Activated CD4-positive, alpha-beta T cell treated with anti-CD3 and anti-CD28 coated beads, Interleukin-2, amount 50 U/mL, for 4 hours (primary cell): ENCODE measurements at places on chromosomes 3 and 15.

DNA sequence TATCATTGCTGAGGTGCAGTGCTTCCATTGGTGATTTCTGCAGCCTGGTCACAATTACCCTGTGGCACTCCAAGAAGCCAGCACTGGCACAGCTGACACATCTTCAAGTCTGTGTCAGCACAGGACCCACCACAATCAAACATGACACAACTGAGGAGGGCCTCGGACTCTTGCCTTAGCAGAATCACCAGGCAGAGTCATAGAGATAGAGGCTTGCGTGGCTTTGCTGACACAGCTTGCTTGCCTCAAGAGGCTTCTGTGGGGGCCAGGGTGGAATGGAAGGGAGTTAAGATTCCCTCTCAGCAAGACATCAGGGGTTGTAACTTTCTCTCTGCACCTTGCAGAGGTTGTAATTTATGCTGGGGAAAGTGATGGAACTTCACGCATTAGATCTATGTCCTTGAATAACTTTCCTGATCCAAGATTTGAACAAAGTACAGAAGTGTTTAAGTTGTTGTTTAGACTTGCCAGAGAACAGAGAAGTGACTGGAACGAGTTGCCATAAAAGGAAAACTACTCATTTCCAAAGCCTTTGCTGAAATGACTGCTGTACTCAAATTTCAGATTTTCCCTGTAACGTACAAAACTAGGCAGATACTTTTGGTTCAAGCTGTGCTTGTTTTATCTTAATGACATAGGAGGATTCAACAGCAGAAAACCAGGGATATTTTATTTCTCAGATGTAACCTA lies 170.7 kb downstream of the DIPK2A start:
- DNase-seq: no peak

GRCh38 chr3:169623971-169624370 lies 39.5 kb downstream of the MECOM start:
- no peak for DNase-seq

- no peak for DNase-seq
These were observed 17.2 kb downstream of the ARRDC4 start for GRCh38 chr15:97977734-97978133.

- DNase-seq: no peak
These were observed 474.0 kb downstream of the EPHB1 start for GRCh38 chr3:135268941-135269532.

DNA sequence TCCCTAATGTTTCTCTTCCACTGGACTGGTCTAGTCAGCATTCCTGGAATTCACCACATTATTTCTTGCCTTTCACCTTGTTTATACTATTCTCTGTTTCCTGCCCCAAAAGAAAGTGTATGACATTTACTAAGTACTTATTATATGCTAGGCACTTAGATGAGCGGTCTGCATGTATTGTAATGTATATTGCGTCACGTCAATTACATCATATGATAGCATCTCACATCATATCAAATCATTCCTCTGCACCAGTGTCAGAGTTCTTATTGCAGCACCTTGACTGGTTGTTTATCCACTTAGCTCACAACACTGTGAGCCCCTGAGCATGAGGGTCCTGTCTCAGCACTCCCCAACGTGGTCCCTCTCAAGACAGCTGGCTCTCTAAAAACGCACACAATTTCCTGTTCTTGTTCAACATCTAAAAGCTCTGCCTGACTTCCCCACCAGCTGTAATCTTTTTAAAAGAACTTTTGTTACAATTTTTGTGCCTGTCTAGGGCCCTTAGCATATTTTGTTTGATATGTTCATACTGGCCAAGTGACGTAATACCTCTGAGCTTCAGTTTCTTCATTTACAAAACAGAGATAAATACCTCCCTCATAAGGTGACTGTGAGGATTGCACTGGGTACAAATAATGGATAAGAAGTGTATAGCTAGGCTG lies 58.8 kb downstream of the ARHGAP31 start:
- DNase-seq: no peak

DNA sequence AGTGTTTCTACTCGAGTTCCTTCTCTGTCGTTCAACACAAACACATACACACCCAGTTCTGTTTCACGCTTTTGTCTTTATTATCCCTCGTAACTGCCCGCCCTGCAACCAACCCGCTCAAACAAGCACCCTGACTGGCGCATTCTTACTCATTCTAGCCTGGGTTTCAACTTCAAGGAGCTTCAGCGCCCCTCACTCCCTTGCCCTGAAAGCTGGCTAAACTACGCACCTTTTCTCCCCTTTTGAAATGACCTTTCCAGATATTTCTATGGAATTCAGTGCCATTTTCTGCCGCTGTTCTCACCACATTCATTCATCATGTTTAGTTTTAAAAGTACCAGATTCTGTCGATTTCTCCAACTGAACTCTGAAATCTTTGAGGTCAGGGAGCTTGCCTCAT lies 653 bp upstream of the MFSD1 start:
- DNase-seq: no peak

GRCh38 chr15:66774001-66774814 lies 72.2 kb downstream of the SMAD6 start:
- peak; percentile 30 for DNase-seq

DNA sequence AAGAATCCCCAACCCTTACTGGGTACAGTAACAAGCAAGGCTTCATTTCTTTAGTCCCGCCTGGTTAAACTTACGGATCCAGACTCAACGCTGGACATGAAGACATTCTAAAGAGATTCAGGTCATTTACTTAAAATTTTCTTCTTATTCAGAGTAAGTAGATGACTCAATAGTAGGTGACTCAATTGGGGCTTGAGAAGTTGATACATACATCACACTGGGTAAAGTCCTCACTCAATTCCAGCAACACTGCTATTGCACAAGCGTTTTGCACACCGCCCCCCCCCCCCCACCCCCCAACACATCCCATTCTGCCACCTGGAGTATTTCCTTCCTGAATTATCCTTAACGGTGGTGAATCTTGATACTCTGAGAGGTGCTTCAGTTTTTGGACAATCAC lies 610.0 kb downstream of the FOXP1 start:
- DNase-seq: no peak

GRCh38 chr3:109809513-109809912 lies 472.2 kb upstream of the DPPA4 start:
- no peak for DNase-seq

GRCh38 chr3:31137718-31138465 lies 243.4 kb upstream of the GADL1 start:
- no peak for DNase-seq

- no peak for DNase-seq
These were observed 186.3 kb downstream of the MCTP2 start for GRCh38 chr15:94417501-94418293.

- DNase-seq: no peak
These were observed 615.2 kb upstream of the TGFBR2 start for GRCh38 chr3:29991198-29991597.

- no peak for DNase-seq
These were observed 373.1 kb downstream of the FOXP1 start for GRCh38 chr3:71210257-71211007.

- DNase-seq: no peak
These were observed 53.6 kb downstream of the FEZF2 start for GRCh38 chr3:62319570-62320243.

DNA sequence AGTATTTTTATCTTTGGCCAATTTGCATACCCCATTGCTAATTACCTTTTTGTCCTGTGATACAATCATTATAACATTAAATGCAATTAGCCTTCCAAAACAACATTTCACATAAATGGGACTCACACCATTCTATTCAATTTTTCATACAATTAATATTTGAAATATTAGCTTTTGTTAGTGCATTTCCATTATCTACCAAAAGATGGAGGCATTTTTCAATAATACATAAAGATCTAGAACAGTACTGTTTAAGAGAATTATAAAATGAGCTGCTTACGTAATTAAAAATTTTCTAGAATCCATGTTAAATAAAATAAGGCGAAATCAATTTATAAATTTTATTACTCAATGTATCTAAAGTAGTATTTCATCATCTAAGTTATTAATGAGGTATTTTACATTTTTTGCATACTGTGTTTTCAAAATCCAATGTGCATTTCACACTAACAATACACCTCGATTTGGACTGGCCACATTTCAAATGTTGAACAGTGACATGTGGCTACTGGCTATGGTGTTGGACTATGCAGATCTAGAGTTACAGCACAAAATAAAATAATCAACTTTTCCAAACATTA lies 74.3 kb downstream of the TJP1 start:
- no peak for DNase-seq

- DNase-seq: peak; percentile 69
These were observed 10.4 kb downstream of the WDR82 start for GRCh38 chr3:52268036-52268435.

- DNase-seq: no peak
These were observed 9.6 kb upstream of the HDC start for GRCh38 chr15:50275091-50275490.

- no peak for DNase-seq
These were observed 39.6 kb downstream of the C3orf38 start for GRCh38 chr3:88189361-88189810.

DNA sequence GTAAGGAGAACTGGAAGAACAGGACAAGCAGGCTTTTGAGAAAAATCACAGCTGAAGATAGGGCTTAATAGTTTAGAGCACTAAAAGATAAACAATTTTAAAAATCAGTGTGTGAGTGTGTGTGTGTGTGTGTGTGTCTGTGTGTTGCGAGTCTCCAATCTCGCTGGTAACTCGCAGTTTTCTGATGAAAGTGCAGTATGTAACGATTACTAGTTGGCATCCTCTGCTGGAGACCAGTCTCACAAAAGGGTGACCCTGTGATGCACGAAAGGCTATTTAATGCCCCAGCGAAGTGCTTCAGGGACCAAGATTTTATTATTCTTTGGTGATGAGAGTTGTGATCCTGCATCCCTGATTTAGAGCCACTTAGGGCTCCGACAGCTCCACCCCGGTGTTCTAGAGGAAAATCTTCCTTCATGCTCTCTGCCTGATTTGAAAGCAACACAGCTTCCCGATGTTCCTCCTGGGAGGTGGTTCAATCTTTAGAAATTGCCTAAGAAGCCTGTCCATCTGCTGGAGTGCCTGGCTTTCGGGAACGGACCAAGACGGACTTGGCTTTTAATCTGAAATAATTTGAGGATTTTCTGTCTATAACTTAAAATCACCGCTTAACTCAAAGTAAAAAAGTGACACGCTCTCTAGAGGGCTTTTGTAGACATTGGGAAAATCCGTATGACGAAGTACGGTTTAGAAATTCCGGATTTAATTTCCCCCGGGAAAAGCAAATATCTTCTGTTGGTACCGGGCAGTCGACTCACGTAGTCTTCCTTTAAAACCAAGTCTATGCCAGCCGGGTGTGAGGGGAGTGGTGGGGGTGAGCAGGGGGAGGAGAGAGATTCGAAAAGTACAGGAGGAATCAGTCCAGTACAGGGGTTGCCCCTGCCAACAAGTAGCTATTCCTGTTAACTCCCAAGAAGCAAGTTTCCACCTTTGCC lies 1.1 kb upstream of the ALCAM start:
- no peak for DNase-seq

- no peak for DNase-seq
These were observed 189.4 kb downstream of the TBC1D5 start for GRCh38 chr3:17553080-17553479.

DNA sequence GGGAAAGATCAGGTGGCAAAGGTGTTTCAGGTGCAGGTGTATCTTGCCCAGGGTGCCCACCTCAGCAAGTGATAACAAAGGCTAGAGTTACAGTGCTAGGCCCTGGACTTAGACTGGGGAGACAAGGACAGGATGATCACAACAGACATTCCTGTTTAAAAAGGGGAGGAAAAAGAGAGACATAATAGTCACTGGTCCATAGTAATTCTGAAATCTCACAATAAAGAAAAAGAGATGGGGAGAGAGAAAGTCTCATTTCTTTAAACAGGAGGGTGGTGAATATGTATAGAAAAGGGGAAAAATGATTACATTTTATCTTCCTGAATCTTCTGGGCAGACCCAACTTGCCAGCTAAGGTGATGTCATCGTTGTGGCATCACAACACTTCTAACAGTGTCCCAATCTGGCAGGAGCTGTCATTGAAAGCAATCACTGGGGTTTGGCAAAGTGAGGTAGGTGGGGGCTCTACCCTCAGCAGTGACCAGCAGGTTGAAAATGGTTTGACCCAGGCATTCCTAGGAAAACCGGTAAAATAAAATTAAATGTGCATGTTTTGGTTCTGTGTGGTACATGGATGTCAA lies 99.5 kb downstream of the ZNF621 start:
- no peak for DNase-seq

- DNase-seq: no peak
These were observed 690.8 kb upstream of the ARPP21 start for GRCh38 chr3:34948517-34948916.

- no peak for DNase-seq
These were observed 10.6 kb upstream of the DNAAF4 start for GRCh38 chr15:55518641-55519040.

DNA sequence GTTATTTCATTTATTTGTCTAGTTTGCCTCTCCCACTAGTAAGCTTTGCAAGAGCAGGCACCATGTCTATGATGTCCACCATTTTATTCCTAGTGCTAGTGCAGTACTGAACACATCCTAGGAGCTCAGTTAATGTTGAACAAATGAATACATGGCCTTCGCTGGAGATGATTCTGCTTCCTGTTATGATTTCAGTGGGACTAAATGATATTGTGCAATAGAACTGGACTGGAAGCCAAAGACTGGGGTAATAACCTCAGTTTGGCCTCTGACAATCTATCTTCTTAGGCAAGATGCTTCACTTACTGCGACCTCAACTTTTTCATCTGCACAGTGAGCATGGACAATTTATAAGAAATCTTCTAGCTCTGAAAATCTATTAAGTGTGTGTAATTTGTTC lies 191.3 kb downstream of the ADAMTSL3 start:
- DNase-seq: no peak

- no peak for DNase-seq
These were observed 154.2 kb downstream of the RAB11A start for GRCh38 chr15:66023311-66023972.

DNA sequence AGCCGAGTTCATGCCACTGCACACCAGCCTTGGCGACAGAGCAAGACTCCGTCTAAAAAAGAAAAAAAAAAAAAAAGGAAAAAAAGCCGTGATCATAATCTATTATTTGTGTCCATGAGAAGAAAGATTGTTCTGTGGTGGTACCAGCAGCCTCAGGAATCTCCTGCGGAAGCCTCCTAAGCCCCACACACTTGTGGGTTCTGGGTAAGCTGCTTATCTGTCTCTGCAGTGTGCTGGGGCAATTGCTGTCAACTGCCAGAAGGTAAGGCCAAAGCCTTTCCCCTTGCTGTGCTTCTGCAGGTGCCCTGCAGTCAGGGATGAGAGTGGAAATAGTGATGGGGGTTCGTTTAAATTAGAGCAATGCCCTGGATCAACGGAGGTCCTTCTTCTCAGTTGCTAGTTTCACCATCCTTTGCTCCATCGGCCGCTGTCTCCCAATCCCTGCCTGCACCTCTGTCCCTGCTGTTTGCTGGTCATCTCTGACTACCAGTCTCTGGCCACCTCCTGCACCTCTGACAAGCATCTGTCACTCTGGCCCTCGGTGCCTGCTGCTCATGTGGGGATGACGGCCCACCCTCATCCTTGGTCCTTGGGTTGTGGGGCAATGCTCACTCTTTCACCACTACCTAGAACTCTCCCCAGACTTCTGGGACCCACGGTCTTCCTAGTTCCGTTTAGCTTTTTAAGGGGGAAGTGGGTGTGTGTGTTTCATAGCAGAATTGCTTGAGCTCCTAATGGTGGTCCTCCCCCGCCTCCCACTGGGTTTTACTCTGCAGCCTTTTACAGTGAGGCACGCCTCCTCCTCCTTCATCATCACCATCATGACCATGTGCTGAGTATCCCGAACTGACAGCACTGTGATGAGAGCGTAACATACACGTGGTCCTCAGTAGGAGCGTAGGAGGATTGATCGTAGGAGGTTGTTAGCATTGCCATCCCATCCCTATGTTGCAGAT lies 25.5 kb downstream of the CHRD start:
- no peak for DNase-seq
